ENCODE measurements at places on chromosomes 4 and X.

- no peak for DNase-seq
Measured at GRCh38 chr4:169626331-169627282, 6.2 kb downstream of the CLCN3 start.

DNA sequence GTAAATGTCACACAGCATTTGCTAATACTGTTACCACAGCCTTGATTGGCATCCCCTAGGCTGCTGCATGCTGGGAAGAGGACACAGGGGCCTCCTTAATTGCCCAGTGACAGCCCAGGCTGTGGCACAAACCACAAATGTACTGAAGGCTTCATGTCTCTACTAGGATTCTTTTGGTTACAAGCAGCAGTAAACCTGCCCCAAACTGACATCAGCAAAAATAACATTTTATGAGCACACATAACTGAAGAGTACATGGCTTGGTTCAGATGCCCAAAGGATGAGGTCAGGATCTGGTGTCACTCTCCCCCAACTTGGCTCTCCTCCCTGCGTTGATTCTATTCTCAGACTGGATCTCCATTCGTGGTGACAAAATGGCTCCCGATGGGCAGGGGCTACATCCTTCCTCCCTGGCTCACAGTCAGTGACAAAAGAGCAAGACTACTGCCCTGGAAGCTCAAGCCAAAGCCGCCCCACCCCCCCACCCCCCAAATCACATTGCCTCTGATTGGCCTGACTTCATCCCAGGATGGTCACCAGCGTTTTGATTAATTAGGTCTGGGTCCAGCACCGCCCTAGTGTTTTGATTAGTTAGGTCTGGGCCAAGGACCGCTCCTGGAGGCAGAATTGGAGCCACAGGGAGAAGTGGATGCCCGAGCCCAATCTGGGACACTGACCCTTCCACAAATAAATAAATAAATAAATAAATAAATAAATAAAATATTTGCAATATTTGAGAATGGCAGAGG, 180.5 kb upstream of the RBPJ start:
- no peak for DNase-seq

GRCh38 chrX:105527759-105528158, 294.6 kb upstream of the NRK start:
- no peak for DNase-seq

- no peak for DNase-seq
Measured at GRCh38 chr4:168167714-168168284, 75.5 kb downstream of the ANXA10 start.

- DNase-seq, result no peak
Measured at GRCh38 chrX:56978172-56978571, 17.2 kb downstream of the SPIN3 start.

GRCh38 chr4:101972791-101973190, 182.3 kb downstream of the BANK1 start:
- no peak for DNase-seq

GRCh38 chrX:102063445-102064074, 61.9 kb upstream of the TCEAL2 start:
- no peak for DNase-seq

DNA sequence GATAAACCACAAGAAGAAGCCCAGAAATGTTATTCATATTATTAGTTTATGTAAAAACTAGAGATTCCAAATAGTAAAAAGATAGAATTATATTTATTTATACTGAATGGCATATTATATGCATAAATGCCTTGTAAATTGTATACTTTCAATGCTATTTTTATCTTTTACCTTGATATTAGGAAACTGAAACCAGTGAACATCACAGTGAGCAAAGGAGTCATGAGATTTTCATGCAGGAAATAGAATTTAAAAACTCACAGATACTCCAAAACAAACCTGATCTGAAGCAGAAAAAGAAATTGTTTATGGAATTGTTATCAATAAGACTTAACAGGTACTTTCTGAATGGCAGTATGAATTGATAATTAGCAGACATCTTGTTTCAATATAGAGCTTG, 207.3 kb upstream of the CENPE start:
- DNase-seq, result no peak

Data from non-pigmented ciliary epithelial cell (primary cell).